NCI-H1092 (cell line): ENCODE measurements at places on chromosomes 16 and 17.

DNA sequence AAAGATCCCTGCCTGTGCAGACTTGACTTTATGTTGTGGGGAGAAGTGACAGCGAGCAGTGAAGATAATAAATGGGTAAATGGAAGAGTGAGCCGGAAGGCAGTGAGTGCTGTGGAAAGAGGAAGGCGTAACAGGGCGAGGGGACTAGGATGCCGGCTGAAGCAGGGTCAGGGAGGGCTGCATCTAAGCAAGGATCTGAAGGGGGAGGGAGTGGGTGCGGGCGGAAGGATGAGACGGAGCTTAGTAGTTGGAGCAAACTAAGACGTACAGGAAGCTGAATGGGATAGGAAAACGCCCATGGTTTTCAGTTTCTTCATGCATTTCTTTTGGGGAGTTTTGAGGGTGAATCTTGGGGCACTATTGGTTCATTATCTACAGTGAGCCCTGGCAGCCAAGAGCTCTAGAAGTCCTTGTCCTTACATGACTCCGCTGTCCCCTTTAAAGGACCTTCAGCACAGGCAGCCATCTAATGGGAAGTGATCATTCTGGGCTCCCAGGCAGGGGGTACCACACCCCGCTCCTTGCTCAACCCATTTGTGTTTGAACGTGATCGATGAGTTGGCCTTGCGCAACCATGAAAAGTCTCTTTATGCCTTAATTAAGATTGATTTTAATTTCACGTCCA is 10.4 kb upstream of the NAT9 start:
- no peak for DNase-seq

- DNase-seq: no peak
Measured at GRCh38 chr16:305916-306626, 23.1 kb downstream of the PDIA2 start.

- no peak for DNase-seq
Measured at GRCh38 chr17:71260366-71260940, 860.4 kb upstream of the SOX9 start.

GRCh38 chr16:4940719-4941118 is 3.8 kb upstream of the PPL start:
- no peak for DNase-seq

DNA sequence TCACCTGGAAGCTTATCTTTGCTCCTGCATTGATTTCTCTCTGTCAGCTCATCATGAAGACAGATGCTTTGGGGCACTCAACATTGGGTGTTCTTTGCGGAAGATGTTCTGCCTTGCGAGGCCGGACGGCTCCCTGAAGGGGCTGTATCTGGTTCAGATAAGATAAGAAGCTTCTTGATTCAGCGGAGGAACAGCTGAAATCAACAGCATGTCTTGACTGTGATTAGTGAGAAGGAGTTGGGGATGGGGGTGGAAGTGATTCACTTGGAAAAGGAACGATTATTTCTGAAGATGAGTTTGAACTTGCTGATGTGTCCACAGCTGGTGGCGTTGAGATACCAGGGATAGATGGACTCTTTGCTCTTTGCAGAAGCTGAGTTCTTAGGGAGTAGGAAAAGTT is 126.9 kb upstream of the WSCD1 start:
- no peak for DNase-seq

DNA sequence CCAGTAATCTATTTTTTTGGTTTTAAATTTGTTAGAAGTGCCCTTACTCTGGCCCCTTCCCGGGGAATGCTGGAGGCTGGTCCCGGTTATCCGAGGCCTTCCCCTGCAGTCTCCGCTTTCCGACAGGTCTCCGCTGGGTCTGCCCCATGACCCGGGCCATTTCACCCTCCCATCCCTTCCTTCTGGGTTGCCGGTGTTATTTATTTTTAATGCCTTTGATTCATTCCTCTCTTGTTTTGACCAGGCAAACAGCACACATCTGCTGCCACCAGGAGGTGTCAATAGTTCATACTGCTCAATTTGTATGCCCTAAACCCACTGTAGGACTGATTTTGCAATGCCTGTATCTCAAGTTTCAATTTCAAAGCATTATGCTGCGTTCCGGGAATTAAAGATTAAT is 113.2 kb upstream of the IRX5 start:
- DNase-seq: no peak

- no peak for DNase-seq
Measured at GRCh38 chr17:74324521-74324920, 1.5 kb upstream of the KIF19 start.

GRCh38 chr16:73025151-73025855 is 22.6 kb downstream of the ZFHX3 start:
- DNase-seq: peak; percentile 17

DNA sequence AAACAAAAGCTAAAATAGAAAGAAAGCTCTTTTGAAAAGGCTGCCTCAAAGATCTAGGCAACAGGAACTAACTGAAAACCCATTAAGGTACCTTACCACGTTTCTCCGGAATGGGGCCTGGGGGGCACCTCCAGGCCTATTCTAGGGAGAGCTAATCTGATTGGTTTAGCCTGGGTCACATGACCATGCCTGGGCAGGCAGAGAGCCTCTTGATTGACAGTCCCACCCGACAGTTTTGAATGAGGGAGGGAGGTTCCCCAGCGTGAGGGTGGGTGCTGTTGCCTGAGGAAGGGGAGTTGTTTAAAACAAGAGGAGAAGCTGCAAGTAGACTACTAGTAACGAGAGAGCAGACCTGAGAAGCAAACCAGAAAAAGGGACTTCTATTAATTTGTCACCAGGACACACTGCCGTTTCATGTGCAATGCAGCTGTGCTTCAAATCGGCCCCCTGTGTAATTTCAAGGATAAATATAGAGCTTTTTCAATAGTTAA is 143.4 kb upstream of the HS3ST2 start:
- DNase-seq: no peak

- DNase-seq: no peak
Measured at GRCh38 chr16:49473773-49474172, 100.2 kb downstream of the C16orf78 start.

DNA sequence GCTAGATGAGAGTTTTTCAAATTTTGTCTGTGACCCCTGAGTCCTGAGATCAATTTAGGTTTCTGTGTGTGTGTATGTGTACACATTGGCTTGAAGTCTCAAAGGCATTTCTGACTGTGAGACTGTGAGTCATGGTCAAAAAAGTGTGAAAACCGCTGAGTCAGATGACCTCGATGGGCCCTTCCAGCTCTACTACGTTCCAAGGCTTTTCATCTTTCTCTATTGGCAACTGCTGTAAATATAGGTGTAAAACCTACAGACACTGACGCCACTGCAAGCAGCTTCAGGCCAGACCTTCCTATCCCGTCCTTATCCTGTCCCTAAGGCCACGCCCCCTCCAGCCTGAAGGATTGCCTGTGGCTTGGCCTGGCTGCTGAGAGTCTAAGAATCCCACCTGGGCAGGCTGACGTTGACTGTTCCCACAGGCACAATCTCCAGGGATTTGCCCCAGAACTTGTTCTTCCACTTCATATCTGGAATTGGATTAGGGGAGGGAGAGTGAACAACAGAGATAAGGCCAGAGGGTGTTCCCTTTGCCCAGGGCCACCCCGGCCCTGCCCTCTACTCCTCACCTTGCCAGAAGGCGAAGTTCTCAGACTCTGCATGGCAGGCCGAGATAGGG is 11.3 kb downstream of the OSBPL7 start:
- no peak for DNase-seq

DNA sequence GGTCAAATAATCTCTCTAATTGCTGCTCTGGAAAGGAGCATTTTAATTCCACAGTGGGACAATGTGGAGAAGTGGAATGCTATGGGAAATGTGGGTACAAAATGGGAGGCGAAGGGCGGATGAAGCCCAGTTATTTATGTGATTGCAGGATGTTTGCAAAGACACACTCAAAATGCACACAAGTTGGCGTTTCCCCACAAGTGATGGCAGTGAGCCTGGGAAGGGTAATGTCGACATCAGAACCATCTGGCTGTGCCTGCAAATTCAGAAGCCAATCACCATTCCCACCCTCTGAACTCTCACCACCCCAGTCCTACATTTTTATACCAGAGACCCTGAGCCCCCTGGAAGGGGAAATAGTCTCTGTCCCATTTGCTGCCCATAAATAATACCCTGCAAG is 201.1 kb downstream of the SOX9 start:
- DNase-seq: no peak

DNA sequence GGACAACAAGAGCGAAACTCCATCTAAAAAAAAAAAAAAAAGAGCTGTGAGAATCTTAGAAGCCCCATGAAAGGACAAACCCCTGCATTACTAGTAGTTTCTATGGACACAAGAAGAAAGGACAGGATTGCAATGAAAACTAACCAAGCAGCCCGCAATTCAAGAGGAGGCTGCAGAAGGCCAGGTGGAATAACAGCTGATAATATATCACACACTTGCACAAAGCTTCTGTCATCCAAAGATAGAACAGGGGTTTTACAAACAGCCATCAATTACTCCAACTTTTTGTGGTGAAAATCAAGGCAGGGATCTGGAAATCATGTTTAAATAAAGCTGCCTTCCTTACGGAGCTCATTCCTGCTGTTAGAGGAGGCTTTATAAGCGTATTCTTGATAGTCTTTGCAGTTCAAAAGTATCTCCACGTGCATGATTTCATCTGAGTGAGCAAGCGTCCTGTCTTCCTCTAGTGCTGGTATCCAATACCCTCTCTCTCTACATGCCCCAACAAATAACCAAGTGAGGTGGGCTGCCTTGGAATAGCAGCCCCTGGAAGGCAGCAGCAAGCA is 23.1 kb upstream of the TMEM94 start:
- no peak for DNase-seq

- peak; percentile 53 for DNase-seq
Measured at GRCh38 chr16:23279721-23280153, 22.4 kb upstream of the SCNN1B start.

- DNase-seq: peak; percentile 37
Measured at GRCh38 chr16:29674188-29674587, 4.8 kb upstream of the QPRT start.

GRCh38 chr16:14236401-14236800 is 165.3 kb downstream of the MRTFB start:
- DNase-seq: no peak

DNA sequence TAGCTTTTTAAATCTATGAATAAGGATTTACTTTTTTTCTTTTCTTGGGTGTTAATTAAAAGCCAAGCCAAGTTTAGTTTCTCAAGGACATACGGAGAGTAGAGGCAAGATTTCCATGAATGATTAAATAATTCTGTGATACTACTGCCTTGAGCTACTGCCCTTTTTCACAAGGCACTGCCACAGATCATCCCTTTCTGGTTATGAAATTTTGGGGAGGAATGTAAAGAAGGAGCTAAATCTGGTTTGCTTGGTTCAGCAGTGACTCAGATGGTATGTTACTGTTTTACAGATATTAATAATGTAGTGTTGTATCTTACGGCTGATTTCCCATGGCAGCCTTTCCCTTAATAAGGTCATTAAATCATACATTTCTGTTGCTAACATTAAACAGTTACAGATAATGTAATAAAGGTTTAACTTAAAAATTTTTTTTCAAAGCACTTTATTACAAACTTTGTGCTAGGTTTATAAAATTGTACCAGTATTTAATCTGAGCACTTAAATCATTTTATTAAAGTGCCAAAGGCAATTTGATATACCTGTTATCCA is 2.6 kb downstream of the WSB1 start:
- no peak for DNase-seq

DNA sequence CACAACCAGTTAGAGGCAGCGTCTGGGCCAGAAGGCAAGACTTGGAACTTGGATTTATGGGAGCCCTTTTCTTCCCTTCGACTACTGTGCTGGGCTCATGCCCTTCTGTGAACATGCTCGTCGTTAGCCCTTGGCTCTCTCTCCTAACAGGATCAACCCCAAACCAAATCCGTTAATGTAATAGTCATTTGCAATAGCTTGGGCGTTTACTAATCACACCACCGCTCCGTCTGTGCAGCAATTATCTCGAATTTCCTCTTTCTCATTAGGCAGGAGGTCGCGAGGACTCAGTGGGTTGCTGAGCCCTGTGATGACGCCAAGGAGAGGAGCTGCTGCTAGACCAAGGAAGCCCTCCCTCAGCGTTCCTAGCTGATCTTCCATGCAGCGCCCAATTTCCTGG is 114.7 kb downstream of the ENGASE start:
- no peak for DNase-seq
